ENCODE measurements at places on chromosomes 2 and 18. TPM values are rescaled to one million over a fixed set of nuclear protein-coding genes. Genes with fewer than 3 reads are reported as not detected.
A peak's percentile ranks its signal among the peaks of the same experiment; 100 is the strongest.

The GAREM2 gene
- 1.4 TPM for total RNA-seq

The MC4R gene
- total RNA-seq = not detected

DNA sequence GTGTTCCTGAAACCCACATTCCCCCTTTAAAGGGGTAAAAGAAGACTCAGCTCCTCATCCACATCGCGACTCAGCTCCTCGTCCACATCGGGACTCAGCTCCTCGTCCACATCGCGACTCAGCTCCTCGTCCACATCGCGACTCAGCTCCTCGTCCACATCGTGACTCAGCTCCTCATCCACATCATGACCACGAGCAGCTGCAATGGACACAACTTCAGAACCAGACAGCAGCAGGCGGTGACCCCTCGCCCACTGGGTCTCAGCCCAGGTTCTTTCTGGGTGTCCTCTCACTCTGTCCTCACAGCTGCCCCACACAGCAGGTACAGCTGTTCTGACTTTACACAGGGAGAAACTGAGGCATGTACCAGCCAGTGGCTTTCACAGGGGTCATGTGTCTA, 163.5 kb upstream of the SALL3 start:
- no peak for DNase-seq

DNA sequence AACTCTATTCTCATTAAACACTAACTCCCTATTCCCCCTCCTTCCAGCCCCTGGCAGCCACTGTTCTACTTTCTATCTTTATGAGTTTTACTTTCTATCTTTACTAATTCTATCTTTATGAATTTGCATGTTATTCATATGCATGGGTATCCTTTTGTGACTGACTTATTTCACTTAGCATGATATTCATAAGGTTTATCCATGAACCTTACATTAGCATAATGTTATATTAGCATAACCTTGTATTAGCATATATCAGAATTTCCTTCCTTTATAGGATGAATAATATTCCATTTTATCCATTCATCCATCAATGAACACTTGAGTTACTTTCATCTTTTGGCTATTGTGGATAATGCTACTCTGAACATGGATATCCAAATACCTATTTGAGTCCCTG, 41.8 kb downstream of the MSTN start:
- DNase-seq = no peak

DNA sequence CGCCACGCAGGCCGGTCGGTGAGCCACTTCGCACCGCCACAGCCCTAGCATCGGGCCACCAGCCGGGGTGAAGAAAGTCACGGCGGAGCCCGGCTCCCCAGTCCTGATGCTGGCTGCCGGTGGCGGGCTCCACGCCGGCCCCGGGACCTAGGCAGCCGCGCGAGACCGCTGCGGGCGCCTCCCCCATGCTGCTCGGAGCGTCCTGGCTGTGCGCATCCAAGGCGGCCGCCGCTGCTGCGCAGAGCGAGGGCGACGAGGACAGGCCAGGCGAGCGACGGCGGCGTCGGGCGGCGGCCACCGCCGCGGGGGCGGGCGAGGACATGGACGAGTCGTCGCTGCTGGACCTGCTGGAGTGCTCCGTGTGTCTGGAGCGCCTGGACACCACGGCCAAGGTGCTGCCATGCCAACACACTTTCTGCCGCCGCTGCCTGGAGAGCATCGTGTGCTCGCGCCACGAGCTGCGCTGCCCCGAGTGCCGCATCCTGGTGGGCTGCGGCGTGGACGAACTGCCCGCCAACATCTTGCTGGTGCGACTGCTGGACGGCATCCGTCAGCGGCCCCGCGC, 433 bp downstream of the SH3RF3 start:
- DNase-seq = peak; percentile 50

GRCh38 chr2:66443979-66444861, 9.3 kb downstream of the MEIS1 start:
- DNase-seq = no peak

- DNase-seq = no peak
These were observed 192.3 kb downstream of the PMAIP1 start for GRCh38 chr18:60092073-60092472.

DNA sequence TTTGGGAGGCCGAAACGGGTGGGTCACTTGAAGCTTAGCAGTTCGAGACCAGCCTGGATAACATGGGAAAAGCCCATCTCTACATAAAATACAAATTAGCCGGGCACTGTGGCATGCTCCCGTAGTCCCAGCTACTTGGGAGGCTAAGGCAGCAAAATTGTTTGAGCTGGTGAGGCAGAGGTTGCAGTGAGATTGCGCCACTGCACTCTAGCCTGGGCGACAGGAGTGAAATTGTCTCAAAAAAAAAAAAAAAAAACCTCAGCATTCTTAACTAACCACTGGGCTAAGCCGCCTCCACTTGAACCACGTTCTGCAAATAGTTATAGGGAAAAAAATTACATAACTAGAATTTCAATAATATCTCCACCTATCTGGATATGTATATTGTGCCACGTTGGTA, 2.3 kb downstream of the FOXI3 start:
- DNase-seq = no peak

GRCh38 chr18:23105581-23106219, 29.6 kb upstream of the CABLES1 start:
- no peak for DNase-seq
